T follicular helper cell (primary cell): ENCODE measurements at places on chromosomes 1 and 21.

DNA sequence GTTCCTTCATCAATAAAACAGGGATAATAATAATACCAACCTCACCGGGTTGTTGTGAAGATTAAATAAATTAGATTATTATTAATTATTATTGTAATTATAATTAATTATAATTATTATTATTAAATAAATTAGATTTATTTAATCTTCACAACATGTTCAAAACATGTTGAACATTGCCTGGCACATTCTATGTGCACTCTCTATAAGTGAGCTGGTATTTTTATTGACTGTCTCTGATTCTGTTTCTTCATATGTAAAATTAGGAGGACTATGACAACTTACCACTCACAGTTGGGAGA is 834 bp upstream of the C8B start:
- DNase-seq: no peak

- no peak for DNase-seq
Observed at GRCh38 chr1:215830226-215830810, 263.2 kb downstream of the KCTD3 start.

DNA sequence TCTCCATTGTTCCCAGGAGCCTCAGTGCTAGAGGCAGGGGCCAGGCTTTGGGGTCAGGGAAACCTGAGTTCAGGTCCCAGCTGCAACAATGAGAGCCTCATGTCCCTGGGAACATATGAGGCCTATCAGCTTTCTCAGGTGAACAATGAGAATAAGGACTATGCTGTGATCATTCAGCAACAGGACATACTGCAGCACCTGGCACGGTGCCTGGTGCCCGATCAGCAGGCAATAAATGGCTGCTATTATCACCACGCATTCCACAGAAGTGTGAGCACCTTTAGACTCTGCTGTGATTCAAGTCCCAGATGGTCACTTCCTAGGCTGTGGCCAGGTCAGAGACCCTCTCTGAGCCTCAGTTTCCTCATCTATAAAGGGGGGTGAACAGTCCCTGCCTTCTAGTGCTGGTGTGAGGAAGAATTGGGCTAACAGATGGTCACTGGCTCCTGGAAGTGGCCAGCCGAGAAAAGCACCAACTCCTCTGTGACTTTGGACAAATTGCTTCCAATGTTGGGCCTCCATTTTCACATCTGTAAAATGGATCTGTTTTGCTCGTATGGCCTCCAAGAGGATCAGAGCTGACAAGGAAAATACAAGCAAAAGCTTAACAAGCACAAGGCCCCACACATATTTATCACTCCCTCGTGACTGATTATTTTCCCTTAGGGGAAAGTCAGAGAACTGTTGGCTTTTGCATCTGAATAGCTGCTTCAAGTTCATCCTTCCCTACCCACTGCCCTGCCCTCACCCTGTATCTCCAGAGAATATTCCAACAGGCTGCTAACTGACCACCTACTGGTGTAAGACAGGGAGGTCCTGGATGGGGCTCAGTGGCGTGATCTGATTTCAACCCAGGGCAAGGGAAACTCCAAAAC is 1.1 kb downstream of the SLC5A9 start:
- DNase-seq: no peak

DNA sequence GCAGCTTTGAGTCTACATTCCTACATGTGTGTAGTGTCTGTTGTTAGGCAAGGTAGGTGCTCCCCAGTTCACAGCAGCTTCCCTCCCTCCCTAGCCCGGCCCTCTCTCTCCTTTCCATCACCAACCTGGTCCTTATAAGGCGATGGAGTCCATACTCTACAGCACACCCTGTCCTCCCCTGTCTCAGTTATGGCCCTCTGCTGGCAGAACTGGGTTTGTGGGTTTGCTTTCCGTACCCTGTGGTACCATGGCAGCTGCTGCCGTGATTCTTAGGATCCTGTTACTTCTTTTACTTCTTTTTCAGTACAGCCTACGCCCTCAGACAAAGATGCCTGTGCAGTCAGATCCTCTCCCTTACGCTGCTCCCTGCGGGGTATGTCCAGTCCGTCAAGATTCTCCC is 31.7 kb downstream of the AK5 start:
- peak; percentile 9 for DNase-seq

- DNase-seq: no peak
Observed at GRCh38 chr1:209601809-209602657, 18.5 kb downstream of the CAMK1G start.

GRCh38 chr1:164641353-164641730 is 82.4 kb downstream of the PBX1 start:
- no peak for DNase-seq

GRCh38 chr21:34182436-34182835 is 109.1 kb downstream of the MRPS6 start:
- no peak for DNase-seq

GRCh38 chr1:92870591-92870990 is 38.8 kb downstream of the RPL5 start:
- no peak for DNase-seq

DNA sequence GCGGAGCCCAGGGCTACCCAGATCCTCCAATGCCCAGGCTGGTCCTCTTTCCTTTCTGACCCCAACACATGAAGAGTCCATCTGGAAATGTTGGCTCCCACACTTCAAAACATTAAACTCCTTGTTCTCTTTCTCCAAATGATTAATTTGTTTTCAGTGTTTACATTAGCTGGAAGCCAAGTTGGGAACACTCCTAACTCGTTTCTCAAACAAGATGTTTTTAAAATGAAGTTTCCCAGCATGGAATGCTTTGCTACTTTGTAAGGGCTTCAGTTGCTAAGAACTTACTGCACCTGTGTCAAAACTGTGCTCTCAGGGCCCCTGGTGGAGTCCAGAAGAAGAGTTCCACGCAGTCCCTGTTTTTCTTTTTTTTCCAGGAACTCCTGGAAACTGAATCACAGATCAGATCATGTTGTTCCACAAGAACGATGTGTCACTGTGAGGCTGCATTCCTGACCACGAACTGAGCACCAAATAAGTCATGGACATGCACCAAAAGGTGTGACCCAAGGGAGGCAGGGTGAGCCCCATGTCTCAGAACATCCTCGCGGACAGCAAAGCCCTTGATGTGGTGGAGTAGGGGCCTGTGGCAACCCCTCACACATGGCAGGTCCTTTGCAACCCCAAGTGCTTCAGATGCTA is 257.3 kb downstream of the KCNJ6 start:
- DNase-seq: no peak

- no peak for DNase-seq
Observed at GRCh38 chr1:226436472-226436854, 28.6 kb upstream of the PARP1 start.

DNA sequence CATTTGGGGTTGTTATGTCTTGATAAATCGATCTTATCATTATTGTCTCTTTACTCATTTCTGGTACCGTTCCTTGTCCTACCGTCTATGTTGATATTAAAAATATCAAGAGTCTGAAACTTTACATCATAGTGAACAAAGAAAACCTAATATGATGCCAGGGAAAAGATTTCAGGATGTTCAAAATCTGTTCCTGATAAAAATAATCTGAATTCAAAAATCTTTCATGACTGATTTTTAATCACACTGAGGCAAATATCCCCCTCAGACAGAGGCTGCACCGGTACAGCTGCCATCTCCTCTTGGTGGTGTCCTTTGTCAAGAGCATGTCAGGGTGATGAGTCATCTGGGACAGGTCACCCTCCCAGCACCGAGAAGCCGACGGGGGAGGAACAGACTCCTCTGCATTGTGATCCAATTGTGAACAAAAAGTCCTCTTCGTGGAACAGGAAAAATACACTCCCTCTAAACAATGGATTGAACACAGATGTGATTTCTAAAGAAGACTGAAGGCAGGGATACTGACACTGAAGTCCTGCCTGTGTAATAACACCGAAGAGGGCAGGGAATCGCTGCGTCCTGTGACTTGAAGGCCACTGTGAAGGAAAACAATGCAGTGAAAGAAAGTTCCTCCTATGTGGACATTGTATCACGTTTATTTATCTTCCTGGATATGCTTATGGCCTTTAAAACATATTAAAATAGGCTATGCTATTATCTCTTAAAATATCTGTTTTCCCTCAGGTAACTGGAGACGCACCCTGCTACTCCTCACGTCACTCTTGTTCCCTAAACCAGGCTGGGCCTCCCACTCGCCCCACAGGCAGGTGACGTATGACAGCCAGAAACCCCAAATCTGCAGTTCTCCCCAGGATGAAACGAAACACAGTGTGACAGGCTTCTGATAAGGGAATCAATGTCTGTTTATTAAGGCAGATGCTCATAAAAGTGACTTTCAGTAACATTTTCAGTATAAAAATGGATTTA is 4.3 kb upstream of the SPATC1L start:
- no peak for DNase-seq

GRCh38 chr21:25456672-25457071 is 150.6 kb downstream of the MRPL39 start:
- DNase-seq: no peak

DNA sequence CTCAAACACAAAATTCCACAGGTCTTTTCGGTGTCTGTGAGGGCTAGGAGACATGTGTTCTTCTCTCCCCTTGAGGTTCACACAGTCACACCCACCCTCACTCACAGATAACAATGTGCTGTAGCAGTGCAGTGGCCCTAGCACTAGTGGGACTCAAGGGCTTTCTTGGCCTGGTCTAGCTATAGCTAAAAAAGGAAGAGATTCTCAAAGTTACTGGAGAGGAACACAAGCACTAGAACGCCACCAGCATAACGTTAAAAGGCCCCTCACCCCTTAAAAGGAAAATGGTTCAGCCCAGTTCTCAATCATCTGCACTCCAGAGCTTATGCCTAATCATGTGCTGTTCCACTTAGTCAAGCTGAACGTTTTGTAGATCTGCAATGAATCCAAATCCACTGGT is 39.5 kb downstream of the RGS8 start:
- no peak for DNase-seq

DNA sequence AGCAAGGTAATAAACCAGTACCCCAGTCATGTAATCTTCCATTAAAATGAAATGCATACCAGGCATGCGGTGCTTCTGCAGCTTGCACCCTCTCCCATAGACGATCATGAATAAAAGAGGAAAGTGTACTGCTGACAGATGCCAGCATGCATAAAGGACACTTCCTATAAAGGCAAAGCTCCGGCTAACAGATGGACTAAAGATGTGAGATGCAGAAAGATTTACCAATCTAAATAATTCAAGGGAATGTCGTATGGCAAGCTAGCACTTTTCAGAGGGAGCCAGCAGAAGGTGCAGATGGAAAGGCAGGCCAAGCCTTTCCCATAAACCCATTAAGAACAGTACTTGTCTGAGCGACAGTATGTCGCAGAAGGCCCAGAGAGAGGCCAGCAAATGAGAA is 542.0 kb downstream of the NUF2 start:
- DNase-seq: no peak

- no peak for DNase-seq
Observed at GRCh38 chr21:34201001-34201400, 127.6 kb downstream of the MRPS6 start.

- DNase-seq: no peak
Observed at GRCh38 chr1:219175212-219175564, 1.5 kb downstream of the LYPLAL1 start.
